ENCODE measurements at places on chromosomes 13 and 19.

DNA sequence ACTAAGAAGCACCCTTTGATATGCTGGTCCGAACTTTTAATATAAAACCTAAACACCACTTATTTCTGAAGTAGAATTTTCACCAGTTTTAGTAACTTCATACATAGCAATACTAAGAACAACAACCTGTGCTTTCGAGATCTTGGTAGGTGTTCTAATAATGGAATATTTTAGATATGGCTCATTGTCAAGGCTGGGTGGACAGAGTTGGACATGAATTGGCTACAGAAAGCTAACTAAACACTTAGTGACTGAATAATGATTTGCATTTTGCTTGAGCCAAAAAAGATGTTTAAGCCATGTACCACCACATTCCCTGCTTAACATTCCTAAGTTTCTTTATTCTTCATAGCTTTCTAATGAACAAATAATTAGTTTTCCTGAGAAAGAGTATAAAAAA is 344.3 kb upstream of the SGCG start:
- no peak for DNase-seq

DNA sequence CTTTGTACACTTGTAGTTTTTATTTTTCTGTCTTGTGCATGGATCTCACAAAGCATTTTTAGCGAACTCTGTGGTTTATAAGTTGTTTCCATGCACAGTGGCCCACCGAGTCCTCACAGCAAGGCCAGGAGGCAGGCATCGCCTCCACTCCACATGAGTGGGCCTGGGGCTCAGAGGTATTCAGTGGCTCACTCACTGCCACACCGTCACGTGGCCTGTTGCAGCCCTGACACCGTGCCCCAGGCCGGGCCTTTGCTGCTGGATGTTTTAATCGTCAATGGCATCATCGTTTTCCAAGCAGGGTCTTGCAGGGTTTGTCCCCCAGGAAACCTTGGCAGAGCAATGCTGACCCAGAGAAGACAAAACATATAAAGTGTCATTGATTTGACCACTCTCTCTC is 59.8 kb downstream of the SPACA7 start:
- no peak for DNase-seq

DNA sequence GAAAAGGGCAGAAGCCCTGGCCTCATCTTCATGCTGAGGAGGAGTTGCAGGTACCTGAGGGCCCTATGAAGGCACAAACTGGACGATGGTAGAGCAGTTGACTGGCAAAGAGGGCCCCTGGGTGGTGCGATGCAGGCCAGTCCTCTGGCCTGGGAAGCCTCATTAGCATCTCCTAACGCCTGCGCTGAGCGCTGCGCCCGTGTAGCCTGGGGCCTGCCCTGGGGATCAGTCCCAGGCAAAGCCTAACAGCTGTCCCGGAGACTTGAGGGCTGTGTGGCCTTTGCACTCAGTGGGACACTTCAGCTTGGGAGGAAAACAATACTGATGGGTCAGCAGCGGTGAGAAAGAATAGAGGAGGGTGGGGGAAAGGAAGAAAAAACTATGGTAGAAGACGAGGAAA is 187.7 kb downstream of the RAP2A start:
- DNase-seq, result no peak

DNA sequence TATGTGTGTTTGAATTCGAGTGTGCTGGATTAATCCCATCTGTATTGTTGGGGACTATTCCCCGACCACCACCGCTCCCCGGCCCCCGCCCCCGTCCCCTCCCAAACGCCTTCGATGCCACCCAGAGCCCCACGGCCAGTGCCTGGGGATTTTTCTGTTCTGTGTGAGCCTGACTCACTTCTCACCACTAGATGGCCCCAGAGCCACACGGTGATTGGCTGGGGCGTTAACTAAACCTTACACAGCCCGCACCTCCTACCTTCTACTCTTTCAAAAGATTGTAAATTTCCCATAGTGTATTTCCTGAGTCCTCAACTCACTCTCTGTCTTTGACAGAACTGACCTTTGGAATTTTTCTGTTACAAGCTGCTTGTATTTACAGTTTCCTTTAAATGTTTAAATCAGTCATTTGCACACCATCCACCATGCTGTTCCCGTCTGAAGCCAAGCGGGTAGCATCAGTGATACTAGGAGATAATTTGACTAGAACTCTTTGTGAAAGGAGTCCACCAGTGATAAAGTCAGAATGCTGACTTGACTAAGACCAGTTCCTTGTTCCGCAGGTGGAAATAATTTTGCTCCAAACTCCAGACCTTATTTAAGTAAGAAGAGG is 61.4 kb downstream of the RFX2 start:
- DNase-seq, result peak; percentile 89

DNA sequence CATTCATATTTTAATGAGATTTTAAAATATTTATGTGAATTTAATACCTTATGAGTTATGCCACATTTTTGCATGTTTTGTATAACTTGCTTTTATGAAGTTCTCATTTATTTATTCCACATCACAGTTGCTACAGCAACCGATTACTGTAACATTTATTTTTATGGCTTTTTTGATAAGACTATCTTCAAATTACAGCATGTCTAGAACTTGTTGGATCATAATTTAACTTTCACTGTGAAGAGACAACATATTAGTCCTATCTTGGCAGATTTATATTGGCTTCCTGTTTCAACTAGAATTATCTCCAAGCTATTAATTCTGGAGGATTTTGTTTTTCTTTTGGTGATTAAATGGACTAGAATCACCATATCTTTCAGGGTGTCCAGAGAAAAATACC is 793.7 kb upstream of the SLITRK5 start:
- DNase-seq, result no peak

DNA sequence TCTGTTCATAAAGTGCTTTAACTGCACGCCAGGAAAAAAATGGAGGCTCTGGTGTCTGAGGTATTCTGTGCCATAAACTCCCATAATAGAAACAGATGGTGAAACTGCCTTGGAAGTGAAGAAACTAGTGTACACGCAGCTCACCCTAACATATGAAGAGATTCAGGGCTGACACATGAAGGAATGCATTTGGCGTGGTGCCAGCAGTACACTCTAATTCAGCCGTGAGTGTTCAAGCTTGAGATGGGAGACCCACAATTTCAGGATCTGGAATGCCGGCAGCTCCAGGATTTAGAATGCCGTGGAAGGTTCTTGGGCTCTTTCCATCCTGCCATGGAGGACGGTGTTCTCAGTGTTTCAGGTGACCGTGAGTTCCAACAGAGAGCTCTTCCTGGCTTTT is 478.4 kb downstream of the TSHZ3 start:
- DNase-seq, result no peak

DNA sequence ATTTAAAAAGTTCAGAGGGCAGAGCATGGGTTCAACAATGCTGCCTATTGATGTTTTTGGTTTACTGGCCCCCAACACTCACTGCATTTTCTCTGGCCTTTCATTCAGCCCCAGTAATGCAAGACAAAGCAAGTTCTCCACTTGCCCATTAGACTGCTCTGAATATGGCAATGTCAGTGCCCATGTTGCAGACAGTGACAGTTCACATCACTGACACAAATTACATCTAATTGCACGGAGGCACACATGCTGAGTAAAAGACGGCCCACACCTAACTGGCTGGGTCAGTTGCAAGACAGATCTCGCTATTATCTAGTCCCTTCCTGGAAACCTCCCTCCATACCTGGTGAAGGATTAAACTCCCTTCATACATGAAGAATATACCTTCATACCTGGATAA is 54.0 kb downstream of the ENOX1 start:
- DNase-seq, result no peak

GRCh38 chr19:22634450-22634827 is 315 bp downstream of the ZNF492 start:
- DNase-seq, result no peak

DNA sequence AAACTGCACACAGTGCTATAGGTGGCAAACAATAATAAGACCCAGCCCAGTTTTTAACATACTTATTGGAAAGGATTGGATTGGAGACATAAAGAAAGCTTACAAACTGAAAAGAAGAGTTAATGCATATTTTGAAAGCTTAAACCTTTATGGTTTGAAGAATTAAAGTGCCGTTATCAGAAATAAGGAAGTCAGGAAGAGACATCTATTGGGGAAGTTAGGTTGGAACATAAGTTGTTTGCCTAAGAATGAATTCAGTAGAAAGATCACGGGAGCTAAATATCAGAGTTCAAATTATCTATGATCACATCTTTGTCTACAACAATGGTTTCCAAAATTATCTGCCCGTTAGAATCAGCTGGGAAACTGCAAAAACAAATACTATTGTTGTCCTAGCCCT is 767.9 kb downstream of the PCDH9 start:
- DNase-seq, result no peak

DNA sequence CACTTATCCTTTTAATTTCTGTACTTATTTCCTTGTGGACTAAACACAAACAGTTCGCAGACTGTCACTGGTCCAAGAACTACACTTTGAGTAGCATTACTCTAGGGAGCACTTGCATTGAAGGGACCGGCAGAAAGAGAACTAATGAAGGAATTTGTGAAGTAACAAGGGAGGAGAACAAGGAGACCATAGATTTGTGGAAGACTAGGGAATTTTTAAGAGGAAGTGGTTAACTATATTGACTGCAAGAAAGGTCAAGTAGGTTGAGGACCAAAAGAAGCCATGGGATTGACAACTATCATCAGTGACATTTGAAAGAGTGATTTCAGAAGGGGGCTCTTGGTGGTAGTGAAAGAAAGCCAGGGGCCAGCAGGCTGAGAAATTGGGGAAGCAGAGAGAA is 4.0 kb upstream of the RB1 start:
- peak; percentile 34 for DNase-seq

DNA sequence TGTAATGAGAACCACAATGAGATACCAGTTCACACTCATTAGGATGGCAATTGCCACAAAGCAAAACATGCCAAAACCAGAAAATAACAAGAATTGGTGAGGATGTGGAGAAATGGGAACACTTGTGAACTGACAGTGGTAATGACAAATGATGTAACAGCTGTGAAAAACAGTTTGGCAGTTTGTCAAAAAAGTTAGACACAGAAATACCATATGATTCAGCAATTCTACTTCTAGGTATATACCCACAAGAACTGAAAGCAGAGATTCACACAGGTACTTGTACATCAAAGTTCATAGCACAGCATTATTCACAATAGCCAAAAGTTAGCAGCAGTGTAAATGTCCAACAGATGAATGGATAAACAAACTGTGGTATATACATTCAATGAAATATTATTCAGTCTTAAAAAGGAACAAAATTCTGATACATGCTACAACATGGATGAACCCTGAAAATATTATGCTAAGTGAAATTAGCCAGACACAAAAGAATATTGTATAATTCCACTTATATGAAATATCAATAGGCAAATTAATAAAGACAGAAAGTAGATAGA is 96.5 kb downstream of the UGGT2 start:
- DNase-seq, result no peak

- no peak for DNase-seq
These were observed 262.1 kb downstream of the PCDH9 start for GRCh38 chr13:66967811-66968597.

GRCh38 chr13:27789153-27789494 is 3.2 kb upstream of the GSX1 start:
- no peak for DNase-seq

DNA sequence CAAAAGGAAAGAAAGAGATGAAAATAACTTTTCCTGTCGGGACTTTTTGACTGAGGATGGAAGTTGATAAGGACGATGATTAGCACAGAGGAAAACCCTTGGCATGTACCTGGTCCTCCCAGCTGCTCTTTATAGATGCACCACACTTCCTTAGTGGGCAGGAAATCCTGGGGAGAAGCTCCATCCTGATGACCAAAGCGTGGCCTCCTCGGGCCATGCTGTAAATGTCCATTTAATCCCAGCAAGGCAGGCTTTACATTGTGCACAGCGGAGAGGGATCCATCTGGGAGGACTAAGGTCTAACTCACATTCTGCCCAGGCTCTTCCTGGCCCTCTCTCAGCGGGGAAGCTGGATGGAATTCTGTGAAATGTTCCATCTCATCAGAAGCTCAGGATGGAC is 113.5 kb downstream of the COL4A2 start:
- no peak for DNase-seq

DNA sequence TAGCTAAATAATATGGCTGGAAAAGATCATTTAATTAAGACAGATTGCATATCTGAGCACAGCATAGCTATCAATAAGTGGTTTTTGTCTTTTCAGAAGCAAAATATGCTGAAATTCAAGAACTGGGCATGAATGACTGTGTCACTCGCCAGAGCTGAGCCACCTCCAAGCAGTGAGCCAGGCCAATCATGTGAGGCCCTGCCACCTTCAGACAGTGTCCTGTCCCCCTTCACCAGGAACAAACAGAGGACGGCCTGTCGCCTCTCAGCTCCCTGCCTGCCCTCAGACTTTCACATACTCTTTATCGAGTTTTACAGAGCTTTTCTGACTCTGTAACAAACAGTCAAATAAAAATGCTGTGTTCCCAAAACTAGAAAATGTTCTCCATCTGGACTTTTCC is 171.0 kb upstream of the TSC22D1 start:
- DNase-seq, result no peak

DNA sequence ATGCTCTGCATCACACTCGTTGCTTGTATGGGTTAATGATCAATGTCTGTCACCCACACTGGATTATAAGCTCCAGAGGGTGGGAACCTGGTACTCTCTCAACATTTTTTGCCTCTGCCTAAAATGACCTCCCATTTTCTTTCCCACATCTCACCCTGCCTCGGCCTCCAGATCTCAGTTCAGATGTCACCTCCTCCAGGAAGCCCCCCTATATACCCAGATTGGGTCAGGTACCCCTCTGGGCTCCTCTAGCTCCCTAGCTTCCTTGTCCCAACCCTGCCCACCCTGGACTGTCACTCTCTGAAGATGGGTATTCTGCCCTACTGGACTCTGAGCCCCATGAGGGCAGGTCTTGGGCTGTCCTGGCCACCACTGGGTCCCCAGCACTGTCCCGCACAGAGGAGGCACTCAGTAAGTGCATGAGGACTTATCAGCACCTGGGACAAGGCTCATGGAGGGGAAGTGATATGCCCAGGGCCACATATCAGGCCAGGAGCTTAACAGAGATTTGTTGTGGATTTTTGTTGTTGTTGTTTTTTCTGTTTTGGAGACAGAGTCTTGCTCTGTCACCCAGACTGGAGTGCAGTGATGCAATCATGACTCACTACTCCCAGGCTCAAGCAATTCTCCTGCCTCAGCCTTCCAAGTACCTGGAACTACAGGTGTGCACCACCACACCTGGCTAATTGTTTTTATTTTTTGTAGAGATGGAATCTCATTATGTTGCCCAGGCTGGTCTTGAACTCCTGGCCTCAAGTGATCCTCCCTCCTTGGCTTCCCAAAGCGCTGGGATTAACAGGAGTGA is 23.8 kb downstream of the PRKD2 start:
- no peak for DNase-seq

DNA sequence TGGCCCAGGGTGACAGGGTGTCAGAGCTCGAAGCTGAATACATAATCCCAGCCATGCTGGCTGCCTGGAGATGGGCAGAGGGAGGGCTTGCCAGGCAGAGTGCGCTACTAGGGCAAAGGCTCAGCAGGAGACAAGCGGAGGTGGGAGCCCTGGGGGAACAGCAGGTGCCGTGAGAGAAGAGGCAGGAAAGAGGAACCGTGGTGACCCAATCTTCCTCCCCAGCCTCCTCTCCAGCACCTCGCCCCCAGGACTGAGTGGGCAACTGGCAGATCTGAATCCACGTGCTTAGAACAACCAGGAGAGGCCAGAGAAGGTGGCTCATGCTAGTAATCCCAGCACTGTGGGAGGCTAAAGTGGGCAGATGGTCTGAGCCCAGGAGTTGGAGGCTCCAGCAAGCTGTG is 11.0 kb upstream of the CCL25 start:
- no peak for DNase-seq

GRCh38 chr13:26538363-26539317 is 18.8 kb upstream of the WASF3 start:
- no peak for DNase-seq

GRCh38 chr13:23739596-23739995 is 149.6 kb downstream of the MIPEP start:
- no peak for DNase-seq

- DNase-seq, result no peak
These were observed 46.4 kb downstream of the THSD1 start for GRCh38 chr13:52359534-52359933.
